Body of pancreas (tissue), 4 donors: ENCODE measurements at places on chromosomes 2 and 18. TPM values are rescaled to one million over a fixed set of nuclear protein-coding genes. Genes with fewer than 3 reads are reported as not detected.

DNA sequence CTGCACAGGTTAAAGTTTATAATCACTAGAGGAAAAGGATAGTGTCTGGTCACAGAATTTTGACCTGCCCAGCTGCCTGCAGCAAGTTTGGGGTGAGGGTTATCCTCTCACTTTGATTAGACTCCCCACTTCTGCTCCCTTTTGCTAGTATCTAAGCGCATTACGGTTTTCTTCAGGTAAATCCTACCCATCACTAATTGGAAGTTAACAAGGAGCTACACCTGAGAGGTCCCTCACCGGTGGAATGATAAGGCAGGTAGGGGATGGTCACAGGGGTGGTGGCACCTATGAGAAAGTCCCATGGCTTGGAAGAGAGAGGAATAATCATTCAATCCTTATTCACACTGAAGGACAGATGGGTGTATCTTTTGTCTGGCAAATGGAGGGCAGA is 7.6 kb downstream of the BCL2 start:
- DNase-seq, result no peak

NCKAP5 gene
- 2.6 TPM for total RNA-seq

GRCh38 chr2:171100370-171100769 is 60.3 kb downstream of the TLK1 start:
- DNase-seq, result no peak

EMILIN1 gene
- 24.1 TPM for total RNA-seq

TDRD15 gene
- not detected for total RNA-seq

DNA sequence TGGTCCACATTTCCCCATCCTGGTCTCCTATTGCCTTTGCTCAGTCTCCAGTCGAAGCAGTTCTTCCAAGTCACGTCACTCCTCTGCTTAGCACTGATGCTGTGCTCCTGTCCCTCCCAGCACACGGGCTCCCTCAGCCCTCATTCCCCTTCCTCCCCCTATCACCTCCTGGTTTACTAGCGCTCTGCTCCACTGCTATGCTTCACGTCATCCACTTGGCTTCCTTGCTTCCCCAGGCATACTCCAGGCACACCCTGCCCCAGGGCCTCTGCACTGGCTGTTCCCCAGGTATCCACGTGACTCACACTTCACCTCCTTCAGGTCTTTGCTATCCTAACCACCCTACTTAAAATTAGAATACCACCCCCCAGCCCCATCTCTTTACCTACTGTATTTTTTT is 269.3 kb downstream of the GLI2 start:
- no peak for DNase-seq

PPP1R1C gene
- total RNA-seq, result not detected

ZFP36L2 gene
- total RNA-seq, result 57.1 TPM

SH3BP4 gene
- total RNA-seq, result 71.9 TPM

- no peak for DNase-seq
Observed at GRCh38 chr2:14761118-14761517, 128.6 kb downstream of the LRATD1 start.

DNA sequence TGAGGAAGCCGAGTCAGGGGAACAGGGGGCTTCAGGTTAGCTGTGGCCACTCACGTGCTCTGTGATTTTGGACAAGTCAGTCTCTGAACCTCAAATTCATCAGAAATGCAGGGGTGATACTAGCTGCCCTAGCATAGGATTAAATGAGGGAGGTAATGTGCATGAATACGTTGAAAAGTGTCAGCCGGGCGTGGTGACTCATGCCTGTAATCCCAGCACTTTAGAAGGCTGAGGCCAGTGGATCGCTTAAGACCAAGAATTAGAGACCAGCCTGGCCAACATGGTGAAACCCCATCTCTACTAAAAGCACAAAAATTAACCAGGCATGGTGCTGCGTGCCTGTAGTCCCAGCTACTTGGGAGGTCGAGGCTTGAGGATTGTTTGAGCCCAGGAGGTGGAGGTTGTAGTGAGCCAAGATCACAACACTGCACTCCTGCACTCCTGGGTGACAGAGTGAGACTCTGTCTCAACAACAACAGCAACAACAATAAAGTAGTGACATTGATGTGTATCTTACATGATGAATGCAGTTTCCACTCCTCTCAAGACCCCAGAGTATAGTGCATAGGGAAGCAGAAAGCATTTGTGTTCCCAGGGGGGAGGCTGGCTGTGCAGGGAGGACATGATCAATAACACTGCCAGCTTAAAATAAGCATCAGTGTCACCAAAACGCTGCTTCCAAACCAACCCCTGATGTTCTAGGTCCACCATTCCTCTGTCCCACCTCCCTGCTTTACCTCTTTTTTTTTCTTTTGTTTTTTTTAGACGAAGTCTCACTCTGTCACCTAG is 68.8 kb downstream of the HNRNPLL start:
- DNase-seq, result no peak

GRCh38 chr2:32456808-32457207 is 100.0 kb downstream of the BIRC6 start:
- no peak for DNase-seq

DNA sequence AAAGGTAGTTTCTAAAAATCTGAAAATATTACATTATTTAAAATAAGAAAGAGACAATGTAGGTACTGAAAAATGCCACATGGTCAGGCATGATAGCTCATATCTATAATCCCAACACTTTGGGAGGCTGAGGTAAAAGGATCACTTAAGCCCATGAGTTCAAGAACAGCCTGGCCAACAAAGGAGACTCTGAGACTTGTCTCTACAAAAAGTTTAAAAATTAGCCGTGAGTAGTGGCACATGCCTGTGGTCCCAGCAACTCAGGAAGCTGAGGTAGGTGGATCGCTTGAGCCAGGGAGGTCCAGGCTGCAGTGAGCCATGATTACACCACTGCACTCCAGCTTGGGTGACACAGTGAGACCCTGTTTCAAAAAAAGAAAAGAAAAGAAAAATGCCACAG is 21.8 kb downstream of the ATAD2B start:
- DNase-seq, result no peak
